ENCODE measurements at places on chromosomes 4 and X.

- ATAC-seq, result no peak
Observed at GRCh38 chr4:105458001-105458400, 15.9 kb downstream of the PPA2 start.

DNA sequence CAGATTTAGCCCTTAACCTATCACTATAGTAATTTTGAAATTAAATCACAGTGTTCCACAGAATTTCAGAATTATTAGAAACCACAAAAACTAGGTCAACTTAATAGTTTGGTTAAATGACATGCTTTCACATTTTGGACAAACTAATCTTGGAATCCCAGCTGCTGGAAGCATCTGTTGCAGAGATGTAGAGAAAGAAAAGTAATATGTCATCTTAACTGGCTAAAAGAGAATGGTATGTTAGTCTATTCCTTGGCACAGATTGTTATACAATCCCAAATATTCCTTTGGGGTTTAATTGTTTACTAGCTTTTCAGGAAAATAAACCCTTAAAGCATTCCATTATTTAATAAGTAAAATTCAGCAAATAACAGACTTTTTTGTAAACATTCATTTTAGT is 519.9 kb downstream of the IL15 start:
- no peak for ATAC-seq

GRCh38 chr4:173990869-173991210 is 292.6 kb downstream of the FBXO8 start:
- peak; percentile 85 for ATAC-seq

GRCh38 chrX:13898083-13898482 is 81.2 kb upstream of the GPM6B start:
- peak; percentile 54 for ATAC-seq

DNA sequence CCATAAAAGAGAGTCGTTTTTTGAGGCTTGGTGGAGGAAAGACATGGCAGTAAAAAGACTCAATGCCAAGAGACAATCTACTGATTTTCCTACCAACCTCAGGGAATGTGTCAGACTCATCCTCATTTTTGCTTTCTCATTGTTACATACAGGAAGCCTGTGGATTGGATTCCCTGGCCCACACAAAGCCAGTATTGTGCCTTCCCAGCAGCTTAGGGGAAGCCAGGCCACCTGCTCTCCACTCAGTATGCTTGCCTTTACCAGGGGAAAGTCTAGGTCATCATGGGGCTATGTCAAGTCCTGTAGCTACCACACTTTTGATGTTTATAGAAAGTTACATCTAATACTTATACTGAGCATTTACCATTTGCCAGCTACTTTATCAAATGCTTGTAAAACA is 11.0 kb downstream of the BMX start:
- no peak for ATAC-seq

GRCh38 chr4:92362028-92362427 is 58.3 kb downstream of the GRID2 start:
- no peak for ATAC-seq

DNA sequence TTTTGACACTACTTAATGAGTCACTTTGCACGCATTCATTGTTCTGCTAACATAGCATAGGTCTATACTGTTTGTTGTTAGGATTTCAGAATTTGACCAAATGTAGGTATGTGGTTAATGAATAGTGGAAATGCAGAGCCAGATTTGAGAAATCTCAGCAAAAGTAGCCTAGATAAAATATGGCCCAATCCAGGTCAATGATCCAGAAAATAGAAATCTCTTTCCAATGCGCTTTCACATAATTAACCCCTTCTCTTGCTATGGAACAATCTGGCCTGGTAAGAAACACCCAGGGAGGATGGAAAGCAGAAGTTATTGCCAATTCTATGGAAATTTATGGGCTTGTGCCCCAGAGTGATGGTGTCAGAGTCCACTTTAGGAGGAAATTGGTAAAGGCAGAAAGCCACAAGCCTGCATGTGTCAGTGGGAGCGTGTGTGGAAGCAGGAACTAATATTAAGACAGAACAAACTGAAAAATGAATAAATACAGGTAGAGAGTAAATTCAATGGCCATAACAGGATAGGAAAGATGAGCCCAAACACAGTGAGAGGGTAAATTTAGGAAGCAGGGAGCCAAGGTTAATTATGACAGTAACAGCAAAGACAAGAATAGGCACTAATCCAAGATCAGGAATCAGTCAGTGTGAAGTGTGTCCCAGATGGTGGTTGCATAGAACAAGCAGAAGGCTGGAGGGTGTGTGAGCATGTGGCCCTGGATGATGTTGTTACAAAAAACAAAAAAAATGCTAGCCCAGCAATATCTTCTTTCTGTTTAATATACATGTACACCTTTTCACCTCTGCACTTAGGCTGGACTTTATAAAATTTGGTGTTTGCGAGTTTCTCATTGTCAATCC is 102.9 kb downstream of the SYTL5 start:
- no peak for ATAC-seq

DNA sequence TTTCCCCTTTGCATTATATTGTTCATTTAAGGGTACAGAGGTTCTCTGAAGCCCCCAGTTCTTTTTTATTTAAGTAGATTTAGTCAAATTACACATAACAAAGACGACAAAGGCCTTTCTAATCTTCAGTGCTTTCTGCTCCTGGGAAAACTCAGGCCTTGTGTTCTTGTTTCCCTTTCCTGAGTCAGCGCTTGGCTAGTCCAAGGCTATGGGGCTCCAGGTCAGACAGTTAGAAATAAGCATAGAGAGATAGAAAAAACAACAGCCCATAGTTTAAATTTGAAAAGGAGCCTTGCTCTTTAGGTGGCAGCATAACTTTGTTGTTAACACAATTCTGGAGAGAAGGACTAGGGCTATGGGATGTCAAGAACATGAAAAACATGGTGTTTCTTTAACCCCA is 97.3 kb downstream of the PPP1R2C start:
- ATAC-seq, result no peak

DNA sequence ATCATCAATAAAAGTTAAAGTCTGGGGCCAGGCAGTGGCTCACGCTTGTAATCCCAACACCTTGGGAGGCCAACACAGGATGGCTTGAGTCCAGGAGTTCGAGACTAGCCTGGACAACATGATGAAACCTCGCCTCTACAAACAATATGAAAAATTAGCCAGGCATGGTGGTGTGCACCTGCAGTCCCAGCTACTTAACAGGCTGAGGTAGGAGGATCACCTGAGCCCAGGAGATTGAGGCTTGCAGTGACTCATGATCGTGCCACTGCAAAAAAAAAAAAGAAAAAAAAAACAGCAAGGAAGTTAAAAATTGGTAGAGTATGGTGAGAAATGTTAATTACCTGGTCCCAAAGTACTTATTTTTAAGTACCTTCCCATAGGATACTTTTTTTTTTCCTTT is 27.5 kb downstream of the FBXW7 start:
- ATAC-seq, result no peak

DNA sequence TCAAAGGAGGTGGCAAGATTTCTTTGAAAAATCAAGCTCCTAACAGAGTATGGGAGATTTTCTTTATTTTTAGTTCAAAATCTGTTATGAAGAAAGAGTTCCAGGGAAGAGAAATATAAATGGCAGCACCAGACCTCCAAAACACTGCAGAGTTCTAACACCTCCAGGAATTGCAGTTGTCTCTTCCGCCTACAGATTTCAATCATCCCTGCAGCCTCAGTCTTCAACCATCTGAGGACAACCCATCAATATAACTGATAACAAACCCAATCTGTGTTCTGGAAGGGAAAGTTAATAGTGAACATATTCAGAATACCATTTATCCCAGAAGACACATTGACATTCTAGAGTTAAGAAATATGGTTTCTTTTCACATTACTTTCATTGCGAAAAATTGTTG is 296.1 kb downstream of the ARAP2 start:
- no peak for ATAC-seq

DNA sequence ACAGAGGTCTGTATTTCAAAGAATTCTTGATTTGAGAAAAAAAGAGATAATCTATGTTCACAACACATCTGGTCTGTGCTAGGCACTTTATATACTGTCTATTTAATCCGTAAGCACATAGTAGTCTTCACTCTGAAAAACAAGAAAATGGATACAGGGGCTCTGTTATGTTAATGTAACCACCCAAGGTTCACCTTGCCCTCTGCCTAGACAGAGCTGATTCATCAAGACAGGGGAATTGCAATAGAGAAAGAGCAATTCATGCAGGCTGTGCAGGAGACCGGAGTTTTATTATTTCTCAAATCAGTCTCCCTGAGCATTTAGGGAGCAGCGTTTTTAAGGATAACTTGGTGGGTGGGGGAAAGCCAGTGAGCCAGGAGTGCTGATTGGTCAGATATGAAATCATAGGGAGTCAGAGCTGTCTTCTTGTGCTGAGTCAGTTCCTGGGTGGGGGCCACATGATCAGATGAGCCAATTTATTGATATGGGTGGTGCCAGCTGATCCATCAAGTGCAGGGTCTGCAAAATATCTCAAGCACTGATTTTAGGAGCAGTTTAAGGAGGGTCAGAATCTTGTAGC is 92.9 kb upstream of the TNIP3 start:
- no peak for ATAC-seq

- peak; percentile 19 for ATAC-seq
Observed at GRCh38 chrX:13219991-13220764, 99.7 kb downstream of the ATXN3L start.

GRCh38 chr4:15656038-15656470 is 897 bp upstream of the FBXL5 start:
- ATAC-seq, result no peak

- ATAC-seq, result no peak
Observed at GRCh38 chr4:139858436-139859205, 193.0 kb downstream of the MGST2 start.

DNA sequence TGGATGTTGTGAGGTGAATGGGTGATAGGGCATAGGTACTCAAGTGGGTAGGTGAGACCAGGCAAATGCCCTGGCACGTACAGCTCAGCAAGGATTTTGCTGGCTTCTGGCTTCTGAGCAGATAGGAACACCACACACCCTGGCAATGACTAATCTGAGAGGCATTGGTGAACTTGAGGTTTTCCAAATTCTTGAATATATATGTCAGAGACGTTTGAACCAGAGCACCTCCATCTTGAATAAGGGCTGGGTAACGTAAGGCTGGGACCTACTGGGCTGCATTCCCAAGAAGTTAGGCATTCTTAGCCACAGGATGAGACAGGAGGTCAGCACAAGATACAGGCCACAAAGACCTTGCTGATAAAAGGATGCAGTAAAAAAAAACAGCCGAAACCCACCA is 204.5 kb downstream of the NLGN4X start:
- no peak for ATAC-seq

- ATAC-seq, result no peak
Observed at GRCh38 chr4:145760176-145760575, 80.2 kb downstream of the C4orf51 start.

DNA sequence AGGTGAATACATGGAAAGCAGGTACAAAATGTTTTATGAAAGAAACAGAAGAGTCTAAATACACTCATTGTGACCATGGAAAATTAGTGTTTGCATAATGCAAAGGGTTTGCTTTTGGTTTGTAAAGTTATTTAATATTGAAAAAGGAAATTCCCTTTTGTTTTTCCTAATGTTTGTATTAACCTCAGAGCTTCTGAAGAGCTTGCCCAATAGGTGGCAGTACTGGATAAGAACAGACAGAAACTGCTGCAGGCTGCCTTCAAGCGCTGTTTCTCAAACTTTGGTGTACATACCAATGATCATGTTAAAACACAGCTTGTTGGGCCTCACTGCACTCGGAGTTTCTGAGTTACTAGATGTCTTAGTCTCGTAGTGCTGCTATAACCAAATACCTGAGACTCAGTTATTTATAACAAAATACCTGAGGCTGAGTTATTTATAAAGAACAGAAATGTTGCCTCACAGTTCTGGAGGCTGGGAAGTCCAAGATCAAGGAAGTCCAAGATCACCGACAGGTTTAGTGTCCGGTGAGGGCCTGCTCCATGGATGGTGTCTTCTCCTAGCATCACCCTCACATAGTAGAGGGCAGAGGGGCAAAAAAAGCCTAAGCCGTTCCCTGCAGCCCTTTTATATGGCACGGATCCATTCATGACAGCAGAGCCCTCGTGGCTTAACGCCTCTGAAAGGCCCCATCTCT is 54.2 kb downstream of the SUPT20HL2 start:
- peak; percentile 94 for ATAC-seq

DNA sequence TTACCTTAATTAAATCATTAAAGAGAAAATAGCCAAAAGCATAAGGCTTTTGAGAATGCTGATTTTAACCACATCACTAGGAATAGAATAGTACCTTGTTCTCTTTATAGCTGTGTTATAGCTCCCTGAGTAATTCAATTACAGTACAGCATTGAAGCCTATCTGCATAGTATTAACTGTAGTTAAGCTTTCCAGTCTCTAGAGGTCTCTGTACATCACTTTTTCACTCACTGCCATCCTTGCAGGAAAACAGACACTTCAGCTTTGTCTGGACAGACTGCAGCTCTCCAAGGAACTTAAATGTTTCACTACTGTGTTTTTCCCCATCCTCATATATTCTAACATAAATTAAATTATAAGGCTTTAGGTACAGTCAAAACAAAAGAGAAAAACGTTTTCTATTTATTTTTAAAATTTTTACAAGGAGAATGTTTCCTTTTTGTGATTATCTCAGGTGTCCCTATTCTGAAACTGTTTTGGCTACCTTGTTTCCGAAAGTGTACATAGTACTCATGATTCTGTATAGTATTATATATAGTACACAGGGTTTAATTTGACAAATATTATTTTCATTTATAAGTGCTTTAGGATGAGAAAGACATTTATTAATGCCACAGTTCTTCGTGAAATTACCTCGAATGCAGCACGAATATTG is 407.9 kb downstream of the PCDH18 start:
- ATAC-seq, result peak; percentile 100

Measured in SK-N-SH treated with all-trans-retinoic acid at 6 μM for 48 hours (cell line).